ENCODE measurements at places on chromosomes 1 and 21. TPM values are rescaled to one million over a fixed set of nuclear protein-coding genes. Genes with fewer than 3 reads are reported as not detected.

TFF2 gene
- total RNA-seq: not detected

RGS1 gene
- not detected for total RNA-seq

AMY1B gene
- not detected for total RNA-seq

MCOLN2 gene
- total RNA-seq: 0.36 TPM

ZNF593OS gene
- total RNA-seq: not detected

TNFAIP8L2 gene
- not detected for total RNA-seq
